ENCODE measurements at places on chromosomes 1 and 21. TPM values are rescaled to one million over a fixed set of nuclear protein-coding genes. Genes with fewer than 3 reads are reported as not detected.

GRCh38 chr21:37339552-37339939 lies 27.0 kb upstream of the DYRK1A start:
- no peak for DNase-seq
- no peaks in the 10 kb centered on the region for H3K36me3 ChIP-seq
- no peaks in the 10 kb centered on the region for H3K4me1 ChIP-seq
- H3K27me3 ChIP-seq: no peaks in the 10 kb centered on the region
- no peak overlapping the region for H3K4me3 ChIP-seq

GRCh38 chr1:229815961-229816360 lies 189.9 kb downstream of the URB2 start:
- no peak overlapping the region for H3K4me3 ChIP-seq
- DNase-seq: no peak
- no peaks in the 10 kb centered on the region for H3K27me3 ChIP-seq
- no peak overlapping the region for H3K27ac ChIP-seq
- no peaks in the 10 kb centered on the region for H3K36me3 ChIP-seq
- no peaks in the 10 kb centered on the region for H3K4me1 ChIP-seq

DNA sequence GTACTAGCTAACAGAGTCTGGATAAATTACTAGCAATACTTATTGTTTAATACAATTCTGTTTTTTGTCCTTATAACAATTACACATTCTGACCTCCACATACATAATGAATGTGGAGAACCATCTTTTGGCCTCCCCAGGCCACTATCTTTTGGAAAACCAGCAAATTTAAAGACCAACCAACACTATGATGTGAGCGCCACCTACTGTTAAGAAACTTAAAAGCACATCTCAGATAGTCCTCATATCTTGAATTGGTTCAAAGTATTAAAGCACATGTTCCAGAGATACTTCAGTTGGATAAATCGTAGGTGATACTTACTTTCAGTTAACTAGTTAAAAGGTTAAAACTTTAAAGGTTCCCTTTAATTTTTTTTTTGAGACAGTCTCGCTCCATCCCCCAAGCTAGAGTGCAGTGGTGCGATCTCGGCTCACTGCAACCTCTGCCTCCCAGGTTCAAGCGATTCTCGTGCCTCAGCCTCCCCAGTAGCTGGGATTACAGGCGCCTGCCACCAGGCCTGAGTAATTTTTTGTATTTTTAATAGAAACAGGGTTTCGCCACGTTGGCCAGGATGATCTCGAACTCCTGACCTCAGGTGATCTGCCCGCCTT lies 29.3 kb upstream of the USP1 start:
- no peaks in the 10 kb centered on the region for H3K36me3 ChIP-seq
- H3K27ac ChIP-seq: no peak overlapping the region
- DNase-seq: no peak
- H3K27me3 ChIP-seq: no peaks in the 10 kb centered on the region
- no peak overlapping the region for H3K4me3 ChIP-seq
- H3K4me1 ChIP-seq: no peaks in the 10 kb centered on the region

DNA sequence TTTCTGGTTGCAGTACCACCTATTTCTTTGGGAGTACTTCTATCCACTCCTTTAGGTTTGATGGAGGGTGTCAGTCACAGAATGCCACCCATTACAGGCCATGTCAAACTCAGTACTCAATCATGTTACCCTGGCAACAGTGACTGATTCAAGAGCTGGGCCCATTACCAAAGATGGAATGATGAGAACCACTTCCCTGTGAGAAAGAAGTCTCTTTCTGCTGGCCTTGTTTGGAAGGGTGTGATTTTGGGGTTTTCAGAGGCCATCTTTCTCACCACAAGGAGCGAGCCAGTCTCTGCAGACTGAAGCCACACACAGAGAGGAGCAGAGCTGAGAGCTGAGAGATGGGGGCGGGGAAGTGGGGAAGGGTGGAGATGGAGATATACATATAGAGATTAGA lies 13.9 kb upstream of the STUM start:
- no peaks in the 10 kb centered on the region for H3K27me3 ChIP-seq
- no peak overlapping the region for H3K27ac ChIP-seq
- no peaks in the 10 kb centered on the region for H3K4me1 ChIP-seq
- H3K4me3 ChIP-seq: no peak overlapping the region

DNA sequence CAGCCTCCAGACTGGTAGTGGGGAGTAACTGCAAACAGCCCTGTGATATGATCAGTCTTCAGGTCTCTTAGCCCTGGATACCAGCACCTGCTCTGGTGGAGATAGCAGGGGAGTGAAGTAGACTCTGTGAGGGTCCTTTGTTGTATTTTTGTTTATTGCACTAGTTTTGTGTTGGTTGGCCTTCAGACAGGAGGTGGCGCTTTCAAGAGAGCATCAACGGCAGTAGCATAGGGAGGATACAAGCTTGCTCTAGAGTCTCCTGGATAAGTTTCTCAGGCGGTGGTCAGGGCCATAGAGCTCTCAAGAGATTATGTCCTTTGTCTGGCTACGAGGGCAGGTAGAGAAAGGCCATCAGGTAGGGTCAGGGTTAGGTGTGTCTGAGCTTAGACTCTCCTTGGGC lies 116.4 kb downstream of the USH2A start:
- no peak overlapping the region for H3K4me3 ChIP-seq
- no peak for DNase-seq
- no peaks in the 10 kb centered on the region for H3K27me3 ChIP-seq
- no peaks in the 10 kb centered on the region for H3K4me1 ChIP-seq
- no peaks in the 10 kb centered on the region for H3K36me3 ChIP-seq

DNA sequence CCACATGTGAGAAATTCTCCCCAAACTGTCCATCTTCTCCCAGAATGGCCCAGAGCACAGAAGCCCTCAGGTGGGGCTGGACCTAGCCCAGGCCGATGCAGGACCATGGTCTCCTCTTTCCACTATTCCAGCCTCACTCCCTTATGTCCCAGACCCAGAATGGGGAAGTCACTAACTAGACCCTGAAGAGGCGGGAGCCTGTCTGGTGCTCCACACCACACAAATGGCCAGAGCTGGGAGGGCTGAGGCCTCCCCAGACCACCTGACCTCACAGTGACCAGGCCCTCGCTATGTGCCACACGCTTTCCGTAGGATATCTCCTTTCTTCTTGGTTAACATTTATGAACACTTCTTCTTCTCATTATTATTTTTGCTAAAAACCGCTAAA lies 54.9 kb upstream of the EDN2 start:
- DNase-seq: no peak
- no peak overlapping the region for H3K4me3 ChIP-seq
- H3K27me3 ChIP-seq: no peaks in the 10 kb centered on the region
- no peaks in the 10 kb centered on the region for H3K4me1 ChIP-seq

DNA sequence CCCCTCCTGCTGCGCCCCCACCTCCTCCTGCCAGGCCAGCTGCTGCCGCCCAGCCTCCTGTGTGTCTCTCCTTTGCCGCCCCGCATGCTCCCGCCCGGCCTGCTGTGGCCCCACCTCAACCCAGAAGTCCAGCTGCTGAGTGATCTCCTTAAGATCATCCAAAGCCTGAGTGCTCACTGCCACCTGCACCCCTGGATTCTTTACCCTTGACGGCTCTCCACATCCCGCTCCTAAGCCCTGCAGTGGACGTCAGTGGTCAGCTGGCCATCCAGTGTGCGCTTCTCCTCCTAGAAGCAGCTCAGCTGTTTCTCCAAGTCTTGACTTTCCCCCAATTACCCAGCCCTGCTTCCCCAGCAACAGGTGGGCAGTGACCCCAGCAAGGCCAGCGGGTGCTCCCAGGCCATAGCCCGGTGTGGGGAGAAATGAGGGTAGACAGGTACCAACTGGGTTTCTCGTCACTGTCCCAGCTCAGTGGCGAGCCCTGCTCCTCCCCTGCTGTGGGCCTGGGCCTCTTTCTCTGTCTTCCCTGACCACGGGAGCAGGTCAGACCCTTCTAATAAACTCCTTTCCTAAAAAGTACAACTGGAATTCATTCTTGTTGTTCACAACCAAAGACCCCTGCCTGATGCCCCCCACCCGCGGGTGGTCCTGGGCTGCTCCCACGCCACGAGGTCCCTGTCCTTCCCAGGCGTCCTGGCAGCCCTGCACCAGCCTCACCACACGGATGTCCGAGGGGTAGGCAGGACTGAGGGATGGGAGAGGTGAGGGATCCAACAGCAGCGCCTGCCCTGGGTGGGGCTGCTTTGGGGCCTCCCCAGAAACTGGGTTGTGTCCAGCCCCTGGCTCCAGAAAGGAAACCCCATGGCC lies 1.4 kb downstream of the KRTAP10-7 start:
- no peak overlapping the region for H3K4me3 ChIP-seq
- DNase-seq: no peak
- no peaks in the 10 kb centered on the region for H3K27me3 ChIP-seq

DNA sequence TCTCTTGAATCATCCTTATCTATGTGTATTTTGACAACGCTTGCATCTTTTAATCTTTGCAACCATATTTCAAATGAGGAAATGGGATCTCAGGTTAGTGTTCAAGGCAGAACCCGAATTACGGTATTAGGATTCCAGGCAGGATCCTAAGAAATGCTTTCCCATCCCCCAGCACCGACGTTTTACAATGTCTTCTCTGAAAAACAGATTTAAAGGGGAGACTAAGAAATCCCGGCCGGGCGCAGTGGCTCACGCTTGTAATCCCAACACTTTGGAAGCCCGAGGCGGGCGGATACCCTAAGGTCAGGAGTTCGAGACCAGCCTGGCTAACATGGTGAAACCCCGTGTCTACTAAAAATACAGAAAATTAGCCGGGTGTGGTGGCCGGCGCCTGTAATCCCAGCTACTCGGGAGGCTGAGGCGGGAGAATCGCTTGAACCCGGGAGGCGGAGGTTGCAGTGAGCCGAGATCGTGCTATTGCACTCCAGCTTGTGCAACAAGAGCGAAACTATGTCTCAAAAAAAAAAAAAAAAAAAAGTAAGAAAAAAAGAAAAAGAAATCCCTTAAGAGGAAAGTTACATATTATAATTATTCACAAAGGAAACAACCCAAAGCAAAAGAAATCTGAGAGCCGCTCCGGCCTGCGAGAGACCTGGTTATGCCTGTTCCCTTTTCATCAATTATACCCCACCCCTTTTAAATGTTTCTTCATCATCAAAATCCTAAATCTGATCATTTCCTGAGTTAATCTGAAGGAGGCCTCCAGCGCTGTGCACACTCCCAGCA lies 801 bp upstream of the GORAB start:
- peaks cover 15% of the 10 kb centered on the region for H3K4me1 ChIP-seq
- H3K27me3 ChIP-seq: no peaks in the 10 kb centered on the region
- H3K36me3 ChIP-seq: no peaks in the 10 kb centered on the region
- H3K27ac ChIP-seq: peak overlapping the region; percentile 86
- peak overlapping the region; percentile 80 for H3K4me3 ChIP-seq

DNA sequence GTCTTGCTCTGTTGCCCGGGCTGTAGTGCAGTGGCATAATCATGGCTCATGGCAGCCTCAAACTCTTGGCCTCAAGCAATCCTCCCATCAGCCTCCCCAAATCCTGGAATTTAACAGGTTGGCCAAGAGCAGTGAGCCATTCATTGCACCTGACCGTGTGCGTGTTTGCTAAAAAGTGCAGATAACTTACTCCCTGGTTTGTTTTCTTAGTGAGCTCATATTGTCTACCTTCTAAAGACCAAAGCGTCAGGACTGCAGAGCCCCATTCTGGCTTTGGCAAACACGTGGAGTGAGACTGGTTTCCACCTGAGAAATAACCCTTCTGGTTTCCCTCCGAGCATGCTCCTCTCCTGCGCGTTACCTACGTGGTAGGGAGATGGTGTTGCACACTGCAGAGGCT lies 32.2 kb upstream of the CA6 start:
- peaks cover 3% of the 10 kb centered on the region for H3K4me1 ChIP-seq
- no peak overlapping the region for H3K4me3 ChIP-seq
- no peaks in the 10 kb centered on the region for H3K27me3 ChIP-seq
- no peak for DNase-seq
- no peaks in the 10 kb centered on the region for H3K36me3 ChIP-seq

DNA sequence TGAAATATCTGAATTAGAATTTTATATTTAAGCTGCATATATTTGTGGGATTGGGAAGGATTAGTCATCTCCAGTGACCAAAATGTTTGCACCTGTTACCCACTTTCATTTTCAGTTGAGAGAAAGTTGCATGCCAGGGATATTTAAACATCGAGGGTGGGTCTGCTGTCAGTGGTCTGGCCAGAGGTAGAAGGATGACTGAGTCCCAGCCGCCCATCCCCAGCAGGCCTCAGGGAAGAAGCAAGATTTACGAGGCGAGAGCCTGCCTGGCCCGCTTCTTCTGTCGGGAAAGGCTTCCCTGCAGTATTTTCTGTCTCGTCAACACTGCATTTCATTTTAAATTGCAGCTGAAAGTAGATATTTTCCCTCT lies 1.4 kb upstream of the MAN1C1 start:
- H3K27ac ChIP-seq: no peak overlapping the region
- peak overlapping the region; percentile 48 for H3K4me3 ChIP-seq
- DNase-seq: no peak
- H3K4me1 ChIP-seq: peaks cover 40% of the 10 kb centered on the region

- no peaks in the 10 kb centered on the region for H3K27me3 ChIP-seq
- no peak overlapping the region for H3K27ac ChIP-seq
- no peaks in the 10 kb centered on the region for H3K36me3 ChIP-seq
Measured at GRCh38 chr1:55893155-55893554, 678.0 kb upstream of the USP24 start.

GRCh38 chr1:112707221-112708001 lies 484 bp upstream of the RHOC start:
- no peaks in the 10 kb centered on the region for H3K36me3 ChIP-seq
- peak overlapping the region; percentile 27 for H3K4me3 ChIP-seq
- peaks cover 33% of the 10 kb centered on the region for H3K4me1 ChIP-seq
- DNase-seq: peak; percentile 52
- H3K27ac ChIP-seq: peak overlapping the region; percentile 71

DNA sequence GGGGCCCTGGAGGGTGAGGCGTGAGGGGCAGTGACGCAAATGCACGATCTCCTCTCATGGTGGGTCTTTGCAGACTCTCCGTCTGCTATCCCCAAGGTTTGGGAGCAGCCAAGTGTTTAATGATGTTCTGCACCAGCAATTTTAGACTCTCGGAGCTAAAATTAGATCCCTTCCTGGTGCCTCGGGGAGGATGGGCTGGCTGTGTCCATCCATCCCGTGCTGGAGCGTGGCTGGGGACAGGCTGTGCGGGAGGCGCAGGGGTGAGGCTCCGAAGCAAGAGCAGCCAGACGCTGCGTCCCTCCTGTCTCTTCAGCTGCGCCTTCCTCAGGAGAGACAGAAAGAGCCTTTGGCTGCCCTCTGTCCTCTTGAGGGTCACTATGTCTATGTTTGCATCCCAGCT lies 387.6 kb downstream of the CAMTA1 start:
- DNase-seq: no peak
- H3K36me3 ChIP-seq: no peaks in the 10 kb centered on the region
- H3K27me3 ChIP-seq: no peaks in the 10 kb centered on the region
- no peak overlapping the region for H3K27ac ChIP-seq
- H3K4me3 ChIP-seq: no peak overlapping the region

DNA sequence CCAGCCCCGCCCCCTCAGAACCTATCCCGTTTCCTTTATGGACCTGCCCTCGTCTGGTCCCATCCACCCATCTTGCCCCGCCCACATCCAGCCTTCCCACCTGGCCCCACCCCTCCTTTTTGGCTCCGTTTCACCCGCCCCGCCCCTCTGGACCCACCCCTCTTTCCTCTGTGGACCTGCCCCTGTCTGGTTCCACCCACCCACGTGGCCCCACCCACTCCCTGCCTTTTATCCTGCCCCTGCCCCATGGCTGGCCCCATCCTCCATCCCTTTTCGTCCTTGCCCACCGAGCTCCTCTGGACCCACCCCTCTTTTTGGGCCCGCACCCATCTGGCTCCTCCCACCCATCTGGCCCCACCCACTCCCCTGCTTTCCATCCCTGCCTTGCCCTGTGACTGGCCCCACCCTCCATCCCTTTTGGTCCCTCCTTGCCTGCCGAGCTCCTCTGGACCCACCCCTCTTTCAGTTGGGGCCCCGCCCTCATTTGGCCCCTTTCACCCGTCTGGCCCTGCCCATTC lies 177.3 kb downstream of the CAMTA1 start:
- no peak overlapping the region for H3K4me3 ChIP-seq
- H3K27ac ChIP-seq: no peak overlapping the region
- no peaks in the 10 kb centered on the region for H3K36me3 ChIP-seq
- peaks cover 5% of the 10 kb centered on the region for H3K4me1 ChIP-seq

Gene B3GALT5
- total RNA-seq: not detected

Gene TCEA3
- 1.7 TPM for total RNA-seq

Gene EDARADD
- total RNA-seq: 24.6 TPM

Gene TNNT2
- total RNA-seq: not detected

Gene KRTAP7-1
- not detected for total RNA-seq

Measured in CD8-positive, alpha-beta memory T cell (primary cell).